Activated B cell treated with CpG ODN at 0.5 μM for 24 hours (primary cell): ENCODE measurements at places on chromosomes 6 and 20.
A peak's percentile ranks its signal among the peaks of the same experiment; 100 is the strongest.

DNA sequence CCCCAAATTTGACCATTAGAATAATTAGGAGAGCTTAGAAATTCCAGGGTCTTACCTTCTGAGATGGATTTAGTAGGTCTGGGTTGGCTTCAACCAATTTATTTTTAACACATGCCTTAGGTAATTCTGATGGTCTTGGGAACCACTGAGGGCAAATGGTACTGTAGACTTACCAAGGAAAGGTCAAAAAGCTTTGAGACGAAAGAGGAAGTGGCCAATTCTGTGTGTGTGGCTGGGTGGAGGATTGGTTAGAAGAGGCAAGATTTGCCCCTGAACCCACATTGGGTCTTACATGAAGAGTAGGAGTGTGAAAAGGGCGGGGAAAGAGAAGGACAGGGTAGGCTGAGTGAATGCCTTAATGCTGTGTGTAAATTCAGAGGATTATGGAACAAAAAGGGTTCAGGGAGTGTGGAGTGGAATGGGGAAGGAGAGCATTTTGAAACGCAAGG, 2.7 kb downstream of the ITCH start:
- peaks cover 46% of the 10 kb centered on the region for H3K4me1 ChIP-seq
- no peak for DNase-seq
- peaks cover 40% of the 10 kb centered on the region for H3K36me3 ChIP-seq
- peak overlapping the region; percentile 55 for H3K4me3 ChIP-seq
- H3K27ac ChIP-seq: peak overlapping the region; percentile 62

GRCh38 chr6:117167520-117168271, 97.7 kb upstream of the VGLL2 start:
- H3K36me3 ChIP-seq: no peaks in the 10 kb centered on the region
- no peaks in the 10 kb centered on the region for H3K4me1 ChIP-seq
- no peak overlapping the region for H3K4me3 ChIP-seq
- no peaks in the 10 kb centered on the region for H3K27me3 ChIP-seq

DNA sequence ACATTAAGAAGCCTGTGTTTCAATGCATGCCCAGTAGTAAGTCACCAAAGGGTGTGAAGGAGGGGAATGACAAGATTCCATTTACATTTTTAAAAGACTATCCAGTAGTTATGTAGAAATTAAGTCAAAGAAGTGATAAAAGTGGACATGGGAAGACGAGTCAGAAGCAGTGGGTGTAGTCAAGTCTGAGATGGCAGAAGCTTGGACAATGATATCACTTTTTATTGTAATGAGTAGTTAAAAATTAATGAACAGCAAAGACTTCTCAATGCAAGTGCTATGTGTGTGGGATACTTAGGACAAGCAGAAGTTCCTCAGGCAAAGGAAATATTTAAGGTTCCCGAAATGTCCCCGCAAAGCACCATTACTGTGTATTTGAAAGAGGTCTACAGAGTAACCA, 156.0 kb downstream of the DST start:
- no peak for DNase-seq
- no peak overlapping the region for H3K4me3 ChIP-seq
- no peak overlapping the region for H3K27ac ChIP-seq

- no peak overlapping the region for H3K27ac ChIP-seq
- H3K4me1 ChIP-seq: no peaks in the 10 kb centered on the region
- DNase-seq: no peak
- no peaks in the 10 kb centered on the region for H3K36me3 ChIP-seq
- peaks cover 6% of the 10 kb centered on the region for H3K27me3 ChIP-seq
Observed at GRCh38 chr6:167995731-167996151, 1.7 kb upstream of the KIF25 start.

GRCh38 chr6:23754197-23754596, 371.8 kb upstream of the NRSN1 start:
- H3K4me1 ChIP-seq: no peaks in the 10 kb centered on the region
- no peaks in the 10 kb centered on the region for H3K27me3 ChIP-seq
- no peaks in the 10 kb centered on the region for H3K36me3 ChIP-seq

DNA sequence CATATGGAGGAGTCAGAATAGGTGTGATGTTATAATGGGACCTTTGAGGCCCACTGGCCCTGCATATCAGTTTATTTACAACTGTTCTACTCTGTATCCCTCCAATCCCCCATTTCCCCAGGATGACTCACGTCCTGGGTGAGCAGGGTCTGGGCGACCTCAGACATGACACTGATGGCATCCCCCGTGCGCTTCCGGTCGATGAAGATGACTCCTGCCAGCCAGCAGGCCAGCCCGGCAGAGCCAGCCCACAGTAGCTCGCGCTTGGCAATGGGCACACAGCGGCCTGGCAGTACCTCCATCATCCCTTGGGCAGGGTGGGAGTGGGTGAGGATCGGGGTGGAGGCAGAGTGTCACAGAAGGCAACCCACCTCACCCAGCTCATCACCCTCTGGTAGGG, 5.6 kb downstream of the AGPAT1 start:
- H3K4me3 ChIP-seq: no peak overlapping the region
- H3K27ac ChIP-seq: no peak overlapping the region
- peaks cover 33% of the 10 kb centered on the region for H3K36me3 ChIP-seq
- DNase-seq: no peak
- peaks cover 14% of the 10 kb centered on the region for H3K4me1 ChIP-seq

DNA sequence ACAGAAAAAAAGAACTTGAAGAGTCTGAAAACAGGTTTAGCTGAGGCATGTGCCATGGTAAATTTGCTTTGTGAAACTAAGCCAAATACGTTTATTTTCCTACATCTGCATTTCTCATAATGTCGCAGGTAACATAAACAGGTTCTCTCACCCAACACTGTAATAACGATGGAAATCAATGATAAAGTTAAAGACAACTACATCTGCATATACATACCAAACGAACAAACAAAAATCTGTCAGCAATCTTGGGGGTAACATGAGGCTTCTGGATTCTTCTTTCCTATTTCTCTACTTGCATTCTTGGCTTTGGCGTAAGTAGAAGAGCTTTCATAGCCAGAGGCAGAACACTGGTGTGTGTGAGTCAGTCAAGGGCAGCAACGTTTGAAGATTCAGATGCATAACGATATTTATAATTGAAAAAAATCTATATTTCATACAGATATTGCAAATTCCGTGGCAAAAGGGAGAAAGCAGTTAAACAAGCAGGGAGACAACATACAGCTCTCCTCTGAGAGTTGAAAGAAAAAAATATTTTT, 195.1 kb downstream of the EDN1 start:
- DNase-seq: no peak
- peaks cover 12% of the 10 kb centered on the region for H3K4me1 ChIP-seq
- no peaks in the 10 kb centered on the region for H3K27me3 ChIP-seq
- no peak overlapping the region for H3K27ac ChIP-seq

GRCh38 chr20:47317127-47317895, 39.2 kb downstream of the ZMYND8 start:
- no peaks in the 10 kb centered on the region for H3K27me3 ChIP-seq
- peaks cover 63% of the 10 kb centered on the region for H3K4me1 ChIP-seq
- H3K27ac ChIP-seq: peak overlapping the region; percentile 84
- DNase-seq: peak; percentile 18
- H3K4me3 ChIP-seq: peak overlapping the region; percentile 50

GRCh38 chr6:17988422-17988944, 1.0 kb upstream of the KIF13A start:
- no peak for DNase-seq
- H3K36me3 ChIP-seq: no peaks in the 10 kb centered on the region
- H3K27ac ChIP-seq: peak overlapping the region; percentile 88

- H3K4me3 ChIP-seq: no peak overlapping the region
- DNase-seq: no peak
- H3K36me3 ChIP-seq: peaks cover 60% of the 10 kb centered on the region
- H3K4me1 ChIP-seq: peaks cover 5% of the 10 kb centered on the region
- no peak overlapping the region for H3K27ac ChIP-seq
Observed at GRCh38 chr6:169689287-169689686, 12.5 kb downstream of the WDR27 start.

GRCh38 chr6:16179970-16180431, 51.1 kb downstream of the MYLIP start:
- DNase-seq: no peak
- no peak overlapping the region for H3K27ac ChIP-seq
- H3K27me3 ChIP-seq: no peaks in the 10 kb centered on the region
- no peaks in the 10 kb centered on the region for H3K36me3 ChIP-seq

DNA sequence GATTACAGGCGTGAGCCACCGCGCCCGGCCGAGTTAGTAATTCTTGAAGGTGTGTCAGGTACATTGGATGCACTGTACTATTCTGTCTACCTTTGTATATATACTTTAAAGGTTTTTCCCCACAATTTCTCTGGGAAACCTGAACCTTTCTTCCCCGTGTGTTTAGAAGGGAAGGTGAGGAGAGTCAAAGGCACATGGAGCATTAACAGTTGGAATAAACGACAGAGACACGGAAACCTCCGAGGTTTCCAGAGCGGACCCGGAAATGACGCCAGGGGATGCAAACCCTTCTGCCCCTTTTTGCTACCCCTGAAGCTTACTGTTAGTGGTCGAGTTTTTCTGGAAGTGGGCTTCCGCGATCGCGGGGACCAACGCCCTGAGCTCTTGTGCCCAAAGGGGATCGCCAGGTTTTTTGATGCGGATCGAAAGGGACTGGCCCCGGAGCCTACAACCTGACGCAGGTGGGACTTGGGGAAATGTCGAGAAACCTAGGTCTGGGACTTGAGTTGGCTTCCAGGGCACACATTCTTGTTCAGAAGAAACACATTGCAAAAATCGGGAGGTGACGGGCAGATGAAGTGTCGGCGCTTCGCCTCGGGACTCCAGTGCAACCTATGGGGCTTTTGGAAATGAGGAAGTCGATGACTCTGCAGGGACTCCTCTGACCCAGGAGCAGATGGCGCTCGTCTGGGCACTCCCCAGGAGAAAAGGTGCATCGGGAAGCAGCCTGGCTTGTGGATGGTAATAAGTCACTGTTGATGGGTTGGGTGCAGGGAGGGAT, 218.2 kb downstream of the OR2B2 start:
- H3K4me3 ChIP-seq: peak overlapping the region; percentile 99
- H3K4me1 ChIP-seq: peaks cover 19% of the 10 kb centered on the region
- peaks cover 10% of the 10 kb centered on the region for H3K36me3 ChIP-seq

GRCh38 chr6:149127212-149127611, 190.3 kb upstream of the TAB2 start:
- no peak for DNase-seq
- H3K36me3 ChIP-seq: no peaks in the 10 kb centered on the region
- H3K27me3 ChIP-seq: no peaks in the 10 kb centered on the region
- H3K4me3 ChIP-seq: no peak overlapping the region

GRCh38 chr6:31267651-31268368, 4.1 kb downstream of the HLA-C start:
- peaks cover 47% of the 10 kb centered on the region for H3K36me3 ChIP-seq
- H3K4me3 ChIP-seq: peak overlapping the region; percentile 33
- H3K4me1 ChIP-seq: peaks cover 51% of the 10 kb centered on the region
- H3K27ac ChIP-seq: peak overlapping the region; percentile 55

- H3K4me1 ChIP-seq: peaks cover 3% of the 10 kb centered on the region
- peaks cover 72% of the 10 kb centered on the region for H3K36me3 ChIP-seq
- no peak overlapping the region for H3K4me3 ChIP-seq
Observed at GRCh38 chr20:36499211-36499610, 42.1 kb upstream of the MYL9 start.

DNA sequence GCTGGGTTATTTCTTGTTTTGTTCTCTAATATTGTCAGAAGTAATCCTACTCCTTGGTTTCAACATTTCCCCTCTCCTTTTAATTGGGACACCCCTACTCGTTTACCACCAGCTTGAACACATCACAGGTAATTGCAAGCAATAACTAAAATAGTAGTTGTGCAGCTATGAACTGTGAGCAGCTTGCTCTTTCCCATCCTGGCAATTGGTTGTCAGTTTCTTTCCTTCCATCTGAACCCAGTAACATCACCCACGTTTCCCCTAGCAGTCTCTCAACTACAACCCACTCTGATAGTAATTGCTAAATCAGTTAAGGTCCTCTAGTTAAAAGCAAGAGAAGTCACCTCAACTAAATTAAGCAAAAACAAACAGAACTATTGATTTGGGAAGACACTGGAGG, 47.6 kb upstream of the GNRH2 start:
- H3K4me1 ChIP-seq: no peaks in the 10 kb centered on the region
- H3K36me3 ChIP-seq: peaks cover 64% of the 10 kb centered on the region
- no peak overlapping the region for H3K27ac ChIP-seq

DNA sequence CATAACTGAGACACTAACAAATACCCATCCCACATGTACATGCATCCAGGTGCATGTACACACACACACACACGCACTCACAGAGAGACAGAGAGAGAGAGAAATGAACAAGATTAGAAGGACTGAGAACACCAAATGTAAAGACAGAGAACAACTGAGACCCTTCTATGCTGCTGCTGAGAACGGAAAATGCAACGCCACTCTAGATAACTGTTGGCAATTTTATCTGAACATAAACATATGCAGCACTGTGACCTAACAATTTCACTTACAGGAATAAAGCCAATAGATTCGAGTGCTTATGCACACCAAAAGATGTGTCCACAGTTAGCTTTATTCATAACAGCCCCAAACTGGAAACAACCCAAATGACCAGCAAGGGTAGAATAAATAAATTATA, 103.8 kb upstream of the LY86 start:
- H3K4me1 ChIP-seq: no peaks in the 10 kb centered on the region
- no peak for DNase-seq
- H3K27ac ChIP-seq: no peak overlapping the region
- peaks cover 2% of the 10 kb centered on the region for H3K36me3 ChIP-seq

GRCh38 chr6:76866091-76866915, 597.0 kb downstream of the HTR1B start:
- DNase-seq: no peak
- no peaks in the 10 kb centered on the region for H3K27me3 ChIP-seq
- no peak overlapping the region for H3K27ac ChIP-seq
- H3K4me3 ChIP-seq: no peak overlapping the region

GRCh38 chr6:113924312-113924723, 46.6 kb downstream of the HDAC2 start:
- no peak for DNase-seq
- H3K36me3 ChIP-seq: no peaks in the 10 kb centered on the region
- no peak overlapping the region for H3K4me3 ChIP-seq
- no peaks in the 10 kb centered on the region for H3K27me3 ChIP-seq
- no peak overlapping the region for H3K27ac ChIP-seq

DNA sequence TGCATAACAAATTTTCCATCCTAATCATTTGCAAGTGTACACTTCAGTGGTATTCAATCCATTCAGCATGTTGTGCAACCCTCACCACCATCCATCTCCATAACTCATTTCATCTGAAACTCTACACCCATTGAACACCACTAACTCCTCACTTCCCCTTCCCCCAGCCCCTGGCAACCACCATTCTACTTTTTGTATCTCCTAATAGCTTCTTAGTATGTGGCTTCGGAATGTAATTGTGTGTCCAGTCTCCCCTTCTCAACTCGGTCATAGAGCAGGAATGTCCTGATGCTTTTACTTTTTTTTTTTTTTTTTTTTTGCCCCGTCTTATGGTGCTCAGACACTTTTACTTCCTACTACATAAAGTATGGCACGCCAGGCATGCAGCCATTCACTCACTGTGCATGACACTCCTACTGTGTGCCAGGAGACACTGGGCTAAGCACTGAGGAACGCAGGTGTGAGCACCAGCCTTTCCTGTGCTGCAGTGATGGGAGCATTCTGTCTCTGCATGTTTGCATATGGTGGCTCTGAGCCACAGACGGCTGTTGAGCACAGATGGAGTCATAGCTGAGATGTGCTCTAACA, 15.3 kb downstream of the HCK start:
- no peak for DNase-seq
- H3K27me3 ChIP-seq: no peaks in the 10 kb centered on the region
- H3K36me3 ChIP-seq: peaks cover 63% of the 10 kb centered on the region
- no peak overlapping the region for H3K4me3 ChIP-seq
